ENCODE measurements at places on chromosomes 11 and 22.

GRCh38 chr22:22670076-22670795, 25.8 kb downstream of the GGTLC2 start:
- DNase-seq = no peak

DNA sequence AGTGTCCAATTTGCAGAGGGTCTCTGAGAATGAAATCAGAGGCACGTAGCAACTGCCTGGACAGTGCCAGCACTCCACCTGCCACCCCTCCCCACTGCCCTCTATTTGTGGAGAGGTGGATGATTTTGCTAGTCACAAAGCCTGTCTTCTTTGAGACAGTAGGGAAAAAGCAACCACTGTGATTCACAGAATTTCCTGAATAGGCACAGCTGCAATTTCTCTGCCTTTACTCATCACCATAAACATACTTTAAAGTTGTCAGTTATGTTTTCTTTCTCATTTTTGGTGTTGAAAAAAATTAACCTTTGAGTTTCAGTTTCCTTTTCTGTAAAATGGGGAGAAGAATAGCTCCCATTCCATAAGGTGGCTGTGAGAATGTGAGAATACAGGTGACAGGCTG, 134.3 kb downstream of the TEAD1 start:
- no peak for DNase-seq

- no peak for DNase-seq
These were observed 54.7 kb upstream of the TCF20 start for GRCh38 chr22:42324990-42325710.

GRCh38 chr11:26950260-26950719, 43.6 kb upstream of the FIBIN start:
- no peak for DNase-seq

DNA sequence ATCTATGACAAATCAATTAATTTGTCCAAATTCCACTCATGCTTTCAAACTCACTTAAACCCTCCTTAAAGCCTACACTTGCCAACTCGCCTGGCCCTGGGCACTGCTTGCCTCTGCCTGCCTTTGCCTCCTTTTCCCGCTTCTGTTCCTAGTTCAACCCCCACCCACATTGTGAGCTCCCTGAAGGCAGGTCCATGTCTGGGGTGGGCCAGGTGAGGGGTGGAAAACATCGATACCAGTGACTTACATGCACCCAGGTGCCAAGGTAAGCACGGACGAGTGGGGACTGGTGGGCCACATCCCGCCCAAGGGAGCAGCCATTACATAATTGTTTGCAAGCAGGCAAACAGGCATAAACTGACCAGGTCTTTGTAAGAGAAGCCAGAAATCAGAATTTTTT, 146.2 kb downstream of the ST3GAL4 start:
- no peak for DNase-seq

GRCh38 chr11:134691985-134692384, 279.9 kb upstream of the B3GAT1 start:
- no peak for DNase-seq

- no peak for DNase-seq
These were observed 44.0 kb downstream of the IGF2 start for GRCh38 chr11:2095198-2095520.

DNA sequence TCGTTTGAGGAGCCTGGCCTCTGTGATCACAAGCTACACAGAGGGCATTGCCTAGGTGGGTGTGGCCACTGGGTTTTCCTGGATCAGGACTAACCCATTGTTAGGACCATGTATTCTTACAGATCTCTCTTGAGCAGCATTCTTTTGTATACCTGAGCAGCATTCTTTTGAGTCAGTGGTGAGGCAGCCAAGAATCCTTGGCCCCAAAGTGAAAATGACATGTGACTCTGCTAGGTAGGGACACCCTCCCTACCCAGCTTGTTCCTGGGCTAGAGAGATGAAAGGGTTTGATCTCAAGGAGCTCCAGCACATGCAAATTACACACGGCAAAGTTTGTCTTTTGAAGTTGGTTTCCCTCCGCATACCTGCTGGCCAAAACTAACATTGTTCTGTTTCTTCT, 55.0 kb upstream of the HORMAD2 start:
- DNase-seq = no peak

DNA sequence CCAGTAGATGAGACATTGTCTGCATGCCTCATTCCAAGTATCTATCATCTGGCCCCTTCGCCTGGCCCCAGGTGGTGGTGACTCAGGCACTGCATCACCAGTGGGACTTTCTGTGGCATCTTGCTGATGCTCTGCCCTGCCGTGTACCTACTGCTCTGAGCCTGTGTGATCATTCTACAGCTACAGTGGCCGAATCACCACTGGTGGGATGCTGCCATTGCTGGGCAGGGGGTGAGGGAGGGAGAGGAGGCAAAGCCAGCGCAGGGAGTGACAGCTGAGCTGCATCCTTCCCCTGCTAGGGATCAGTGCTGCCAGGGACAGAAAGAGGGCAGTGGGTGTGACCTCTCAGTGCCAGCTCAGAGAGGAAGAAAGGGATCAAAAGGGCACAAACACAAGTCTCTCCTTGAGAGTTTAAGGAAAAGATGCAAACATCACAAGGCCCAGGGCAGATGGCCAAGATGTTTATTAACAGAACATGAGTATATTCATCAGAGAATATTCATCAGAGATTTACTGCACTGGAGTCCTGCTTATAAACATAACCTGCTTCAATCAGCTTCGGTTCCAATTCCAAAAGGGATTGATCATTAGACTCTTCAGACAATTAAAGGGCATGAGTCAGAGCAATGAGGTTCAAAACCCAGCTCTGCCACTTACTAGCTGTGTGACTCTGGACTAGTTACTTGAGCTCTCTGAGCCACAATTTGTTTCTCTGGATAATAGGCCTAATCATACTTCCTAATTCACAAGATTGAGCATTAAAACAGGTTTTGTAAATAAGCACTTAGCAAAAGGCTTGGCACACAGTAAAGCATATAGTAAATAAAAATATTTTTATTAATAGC, 109.8 kb downstream of the NAT10 start:
- peak; percentile 19 for DNase-seq

GRCh38 chr11:70040452-70040851, 37.7 kb upstream of the ANO1 start:
- DNase-seq = no peak

GRCh38 chr11:61577383-61578118, 3.3 kb downstream of the SYT7 start:
- no peak for DNase-seq

DNA sequence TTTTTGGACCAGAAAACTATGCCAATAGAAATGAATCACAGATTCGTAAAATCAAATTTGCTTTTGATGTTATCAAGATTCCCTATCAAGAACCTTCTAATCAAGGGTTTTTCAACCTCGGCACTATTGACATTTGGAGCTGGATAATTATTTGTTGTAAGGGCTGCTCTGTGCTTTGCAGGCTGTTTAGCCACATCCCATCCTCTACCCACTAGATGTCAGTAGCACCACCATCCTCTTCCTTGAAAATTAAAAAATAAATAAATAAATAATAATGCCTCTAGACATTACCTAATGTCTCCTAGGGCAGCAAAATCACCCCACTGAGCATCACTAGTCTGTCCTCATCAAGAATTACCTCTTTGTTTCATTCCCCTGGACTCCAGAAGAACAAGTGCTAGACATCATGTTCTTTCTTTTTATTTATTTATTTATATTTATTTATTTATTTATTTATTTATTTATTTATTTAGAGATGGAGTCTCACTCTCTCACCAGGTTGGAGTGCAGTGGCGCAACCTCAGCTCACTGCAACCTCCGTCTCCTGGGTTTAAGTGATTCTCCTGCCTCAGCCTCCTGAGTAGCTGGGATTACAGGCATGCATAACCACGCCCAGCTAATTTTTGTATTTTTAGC, 744.7 kb downstream of the KCNA4 start:
- DNase-seq = no peak

- no peak for DNase-seq
These were observed 27.9 kb downstream of the TCIRG1 start for GRCh38 chr11:68066742-68067141.

- no peak for DNase-seq
These were observed 24.2 kb downstream of the KREMEN1 start for GRCh38 chr22:29096736-29097669.

DNA sequence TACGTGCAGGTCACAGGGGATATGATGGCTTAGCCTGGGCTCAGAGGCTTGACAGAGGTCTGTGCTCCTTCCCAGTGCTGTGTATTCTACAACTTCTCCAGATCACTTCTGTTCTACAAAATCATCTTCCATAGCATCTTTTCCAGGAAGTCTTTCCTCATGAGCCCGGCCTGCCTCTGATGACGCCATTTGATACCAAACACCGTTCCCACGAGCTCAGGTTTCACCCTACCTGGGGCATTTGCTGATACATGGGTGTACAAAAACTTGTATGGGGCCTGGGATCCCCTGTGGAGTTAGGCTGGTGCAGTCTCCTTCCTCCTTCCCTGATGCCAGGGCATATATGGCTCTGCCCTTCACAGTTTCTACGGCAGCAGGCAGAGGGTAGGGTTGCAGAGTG, 78.7 kb downstream of the NECTIN1 start:
- no peak for DNase-seq

All from stimulated activated CD8-positive, alpha-beta memory T cell treated with anti-CD3 and anti-CD28 coated beads, Interleukin-2, amount 100 ng/mL, for 1 hour (primary cell).